A549 (cell line): ENCODE measurements at places on chromosomes 7 and 10.

DNA sequence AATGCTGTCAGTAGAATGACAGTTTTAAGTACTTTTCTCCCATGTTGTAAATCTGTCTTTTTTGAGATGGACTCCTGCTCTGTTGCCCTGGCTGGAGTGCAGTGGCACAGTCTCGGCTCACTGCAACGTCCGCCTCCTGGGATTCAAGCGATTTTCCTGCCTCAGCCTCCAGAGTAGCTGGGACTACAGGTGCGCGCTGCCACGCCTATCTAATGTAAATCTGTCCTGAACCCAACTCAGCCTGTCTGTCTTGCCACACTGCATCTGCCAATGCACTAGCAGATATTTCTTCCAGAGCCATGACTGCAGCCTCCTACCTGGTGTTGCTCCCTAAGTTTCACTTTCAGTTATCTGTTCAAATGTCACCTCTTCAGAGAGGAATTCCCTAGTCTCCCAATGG, 264.1 kb downstream of the PHF14 start:
- DNase-seq = no peak

- DNase-seq = no peak
Measured at GRCh38 chr7:21754963-21755362, 190.7 kb downstream of the CDCA7L start.

- no peak for DNase-seq
Measured at GRCh38 chr7:102898532-102898859, 14.3 kb upstream of the LRRC17 start.

- no peak for DNase-seq
Measured at GRCh38 chr7:28520074-28521015, 108.0 kb downstream of the CREB5 start.

DNA sequence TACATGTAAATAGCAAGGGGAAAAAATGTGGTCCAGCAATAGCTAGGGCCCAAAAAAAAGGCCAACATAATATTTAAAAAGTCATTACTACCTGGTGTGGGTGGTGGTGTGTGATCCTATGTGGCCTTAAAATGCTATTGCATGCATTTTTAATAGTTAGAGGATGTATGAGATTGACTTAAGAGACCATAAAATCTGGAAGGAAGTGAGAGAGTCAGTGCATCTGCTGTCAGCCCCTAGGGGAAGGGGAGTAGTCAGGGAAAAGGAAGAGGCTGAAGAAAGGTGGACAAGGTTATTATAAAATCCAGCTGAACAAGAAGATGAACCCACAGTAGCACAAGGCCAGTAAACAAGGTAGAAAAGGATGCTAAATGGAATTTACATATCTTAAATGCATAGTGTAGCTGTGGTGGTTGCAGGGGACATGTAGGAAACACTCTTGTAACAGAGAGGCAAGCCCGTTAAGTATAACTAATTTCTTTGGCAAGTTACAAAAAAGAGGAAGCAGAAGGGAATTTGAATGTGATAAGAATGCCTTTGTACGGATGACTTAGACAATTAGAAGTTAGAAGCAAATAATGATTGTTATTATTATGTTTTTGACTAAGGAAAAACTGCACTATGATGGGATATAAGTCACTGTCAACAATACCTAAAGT, 11.9 kb upstream of the NDUFA5 start:
- DNase-seq = no peak

- no peak for DNase-seq
Measured at GRCh38 chr10:30986053-30986555, 45.6 kb downstream of the ZNF438 start.

DNA sequence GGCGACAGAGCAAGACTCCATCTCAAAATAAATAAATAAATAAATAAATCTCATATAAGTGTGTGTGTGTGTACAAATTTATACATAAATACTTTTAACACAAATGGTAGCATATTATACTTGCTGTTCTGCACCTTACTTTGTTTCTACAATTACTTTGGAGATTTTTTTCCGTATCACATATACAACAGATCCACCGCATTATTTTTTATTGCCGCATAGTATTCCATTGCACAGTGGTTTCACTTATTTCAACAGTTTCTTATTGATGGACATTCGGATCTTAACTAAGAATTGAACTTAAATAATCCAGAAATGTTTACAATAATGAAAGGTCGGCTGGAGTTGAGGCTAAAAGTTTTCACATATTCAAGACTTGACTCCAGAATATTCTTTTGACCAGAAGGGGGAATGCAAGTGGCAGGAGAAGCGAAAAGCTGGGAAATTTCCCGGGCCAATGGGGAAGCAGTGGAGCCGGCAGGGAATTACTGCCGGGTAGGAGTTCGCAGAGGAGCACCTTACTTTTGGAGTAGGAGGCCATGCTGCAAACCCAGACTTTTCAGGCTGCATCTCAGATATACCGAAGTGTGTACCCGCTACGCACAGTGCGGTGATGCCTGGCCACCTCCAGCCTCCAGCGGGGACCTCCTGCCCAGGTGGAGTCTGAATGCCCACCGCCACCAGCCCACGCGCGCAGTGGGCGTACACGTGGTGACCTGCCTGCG, 415 bp upstream of the CNNM1 start:
- DNase-seq = peak; percentile 81

- peak; percentile 98 for DNase-seq
Measured at GRCh38 chr7:12715372-12716133, 28.1 kb downstream of the ARL4A start.

- no peak for DNase-seq
Measured at GRCh38 chr10:130875897-130876472, 435.5 kb downstream of the TCERG1L start.

GRCh38 chr7:13540429-13540828, 449.0 kb downstream of the ETV1 start:
- DNase-seq = no peak

GRCh38 chr7:27324246-27324645, 81.6 kb downstream of the EVX1 start:
- DNase-seq = no peak

- DNase-seq = no peak
Measured at GRCh38 chr10:8449909-8450308, 395.4 kb downstream of the GATA3 start.

GRCh38 chr7:88167223-88167622, 52.6 kb downstream of the SRI start:
- DNase-seq = no peak

DNA sequence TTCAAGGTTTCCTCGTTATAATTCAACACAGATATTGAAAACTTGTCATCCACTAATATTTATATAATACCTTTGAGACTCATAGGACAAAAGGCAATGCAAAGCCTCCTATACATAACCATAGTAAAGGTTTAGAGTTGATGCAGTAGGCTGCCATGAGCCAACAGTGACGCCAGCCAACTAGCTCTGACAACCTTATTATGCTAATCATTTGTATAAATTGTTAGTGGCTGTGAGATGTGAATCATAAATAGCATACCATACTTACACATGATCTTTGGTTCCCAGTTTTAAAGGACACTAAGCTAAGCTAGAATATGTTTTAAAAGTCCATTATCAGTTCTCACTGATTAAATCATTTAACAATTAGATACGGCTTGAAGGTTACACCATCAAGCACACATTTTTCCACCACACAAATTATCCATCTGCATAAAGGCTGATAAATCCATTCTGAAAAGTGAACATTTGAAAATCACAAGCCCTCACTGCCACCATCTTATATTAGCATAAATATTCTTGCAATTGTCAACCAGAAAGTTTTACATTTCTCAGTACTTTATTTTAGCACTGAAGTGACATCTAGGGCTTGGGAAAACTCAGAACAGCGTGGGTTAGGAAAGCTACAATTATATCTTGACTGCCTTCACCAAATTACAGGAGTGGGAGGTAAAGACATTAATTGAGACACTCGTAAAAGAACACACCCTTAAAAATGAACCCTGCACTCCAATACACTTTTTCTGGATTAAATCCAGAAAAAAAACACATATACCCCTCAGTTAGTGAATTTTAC, 30.7 kb downstream of the COA1 start:
- no peak for DNase-seq

GRCh38 chr7:2617325-2617905, 14.4 kb upstream of the TTYH3 start:
- no peak for DNase-seq

DNA sequence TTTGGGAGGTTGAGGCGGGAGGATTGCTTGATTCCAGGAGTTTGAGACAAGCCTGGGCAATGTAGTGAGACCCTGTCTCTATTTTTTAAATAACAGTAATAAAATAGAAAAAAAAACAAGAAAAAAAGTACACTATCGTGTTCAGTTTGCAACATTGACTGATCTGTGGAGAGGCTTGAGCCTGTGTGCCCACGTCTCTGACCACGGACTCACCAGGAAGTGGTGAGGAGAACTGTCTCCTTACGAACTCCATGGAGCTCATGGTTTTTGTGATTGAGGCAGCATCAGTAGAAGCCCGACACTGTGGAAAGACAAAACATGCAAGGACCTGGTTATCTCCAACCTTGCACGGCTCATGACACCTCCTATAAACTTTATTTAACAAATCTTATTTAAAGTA, 23.9 kb upstream of the DNAJB6 start:
- no peak for DNase-seq

- peak; percentile 79 for DNase-seq
Measured at GRCh38 chr7:27210441-27211083, 10.7 kb upstream of the HOXA13 start.

DNA sequence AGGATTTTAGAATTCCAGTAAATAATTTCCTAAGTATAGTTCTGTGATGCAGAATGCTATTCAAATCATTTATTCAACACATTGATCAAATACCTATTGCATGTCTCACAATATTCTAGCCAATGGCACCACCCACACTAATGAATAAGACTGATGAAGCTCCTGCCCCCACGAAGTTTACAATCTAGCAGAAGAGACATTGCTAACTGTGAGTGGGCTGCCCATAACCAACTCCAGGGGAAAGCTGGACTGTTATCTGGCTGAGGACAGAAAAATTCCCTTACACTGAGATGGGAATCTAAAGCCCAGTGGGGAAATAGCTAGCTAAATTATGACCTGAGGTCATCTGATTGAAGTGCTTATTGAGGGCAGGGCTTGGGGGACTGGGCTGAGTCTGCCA, 128.8 kb upstream of the LYZL2 start:
- no peak for DNase-seq

- DNase-seq = no peak
Measured at GRCh38 chr7:149735181-149735602, 38.2 kb downstream of the ZNF467 start.

DNA sequence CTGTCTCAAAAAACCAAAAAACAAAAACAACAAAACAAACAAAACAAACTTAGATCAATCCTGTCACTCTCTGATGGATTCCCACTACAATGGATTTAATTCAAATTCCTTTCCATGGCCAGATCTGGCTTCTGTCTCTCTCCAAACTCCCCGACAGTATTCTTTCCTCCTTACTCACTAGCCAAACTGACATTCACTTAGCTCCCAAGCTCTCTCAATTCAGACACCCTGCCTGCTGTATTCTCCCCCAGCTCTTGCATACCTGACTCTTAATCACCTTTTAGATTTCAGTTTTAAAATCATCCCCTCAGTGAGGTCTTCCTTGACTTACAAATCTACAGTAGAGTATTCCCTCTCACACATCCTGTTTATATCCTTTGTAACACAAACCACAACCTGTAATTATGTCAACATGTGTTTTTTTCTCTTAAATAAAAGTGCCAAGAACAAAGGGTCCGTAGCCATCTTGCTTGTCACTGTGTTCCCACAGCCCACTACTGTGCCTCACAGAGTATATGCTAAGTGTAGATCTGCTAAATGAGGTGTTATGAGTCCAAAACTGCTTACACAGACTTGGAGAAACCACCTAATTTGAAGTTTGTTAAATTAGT, 14.4 kb downstream of the HERPUD2 start:
- no peak for DNase-seq

- no peak for DNase-seq
Measured at GRCh38 chr7:36284456-36285090, 105.1 kb upstream of the ANLN start.

DNA sequence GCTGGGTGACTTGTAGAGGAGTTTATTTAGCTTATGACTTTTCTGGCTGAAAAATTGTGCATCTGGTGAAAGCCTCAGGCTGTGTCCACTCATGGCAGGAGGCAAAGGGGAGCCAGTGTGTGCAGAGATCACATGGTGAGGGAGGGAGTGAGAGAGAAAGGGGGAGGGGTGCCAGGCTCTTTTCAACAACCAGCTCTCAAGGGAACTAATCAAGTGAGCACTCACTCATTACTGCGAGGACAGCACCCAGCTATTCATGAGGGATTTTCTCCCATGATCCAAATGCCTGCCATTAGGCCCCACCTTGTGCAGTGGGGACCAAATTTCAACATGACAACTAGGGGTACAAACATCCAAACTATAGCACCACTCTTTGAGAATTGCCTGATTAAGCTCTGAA, 590.2 kb downstream of the MAGI2 start:
- DNase-seq = no peak

DNA sequence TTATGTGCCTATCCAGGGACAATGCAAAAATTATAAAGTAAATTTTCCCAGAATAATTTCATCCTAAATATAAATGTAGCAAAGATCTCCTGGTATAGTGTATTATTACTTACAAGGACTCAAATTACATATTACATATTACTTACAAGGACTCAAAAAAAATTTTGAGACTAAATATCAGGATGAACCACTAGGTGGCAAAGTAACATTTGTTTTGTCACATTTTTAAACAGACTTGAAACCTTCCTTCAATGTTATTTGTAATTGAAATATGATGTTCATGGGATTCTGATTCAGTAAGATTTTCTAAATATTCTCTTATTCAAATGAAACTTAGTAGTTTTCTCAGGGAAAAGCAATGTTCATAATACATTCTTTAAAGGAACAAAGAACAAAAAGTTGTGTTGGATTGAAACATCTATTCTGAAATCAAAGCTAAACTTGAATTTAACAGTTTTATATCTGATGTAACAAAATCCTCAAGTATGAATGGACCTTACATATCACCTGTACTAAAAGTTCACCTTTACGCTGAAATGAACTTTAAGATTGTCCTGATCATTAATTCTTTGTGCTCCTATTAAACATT, 74.3 kb upstream of the GNAI1 start:
- DNase-seq = peak; percentile 71

- DNase-seq = no peak
Measured at GRCh38 chr10:132057191-132057681, 8.5 kb upstream of the JAKMIP3 start.

- DNase-seq = no peak
Measured at GRCh38 chr10:803041-803741, 113.7 kb upstream of the DIP2C start.

GRCh38 chr10:8037199-8037801, 17.2 kb upstream of the GATA3 start:
- no peak for DNase-seq

DNA sequence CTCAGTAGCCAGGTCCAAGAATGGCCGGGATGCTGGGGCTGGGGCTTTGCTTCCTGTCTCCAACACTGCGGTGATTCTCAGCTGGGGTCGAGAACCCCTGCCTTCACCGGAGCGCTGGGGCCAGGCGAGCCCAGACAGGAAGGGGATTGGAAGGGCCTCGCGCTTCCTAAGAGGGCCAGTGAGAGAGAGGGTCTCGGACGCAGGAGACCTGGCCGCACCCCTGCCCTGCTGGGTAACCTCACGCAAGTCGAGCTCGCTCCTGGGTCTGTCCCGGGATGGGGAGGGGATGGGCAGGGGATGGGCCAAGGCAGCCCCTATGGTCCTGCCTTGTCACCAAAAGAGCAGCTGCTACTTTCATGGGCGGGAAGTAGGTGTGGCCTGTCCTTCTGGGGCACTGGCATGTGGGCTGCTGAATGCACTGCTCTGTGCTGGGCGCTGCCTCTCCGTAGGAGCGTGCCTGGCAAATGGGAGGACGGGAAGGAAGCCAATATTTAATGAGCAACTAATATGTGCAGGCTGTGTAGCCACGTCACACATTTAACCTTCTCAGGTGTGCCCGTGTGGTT, 20.0 kb downstream of the KCNK18 start:
- peak; percentile 36 for DNase-seq

GRCh38 chr7:149261316-149261828, 624 bp upstream of the ZNF783 start:
- DNase-seq = no peak

GRCh38 chr10:131937836-131938235, 37.0 kb downstream of the PPP2R2D start:
- no peak for DNase-seq
